Activated B cell treated with CpG ODN at 0.5 μM for 24 hours (primary cell): ENCODE measurements at places on chromosomes 1 and 21.

DNA sequence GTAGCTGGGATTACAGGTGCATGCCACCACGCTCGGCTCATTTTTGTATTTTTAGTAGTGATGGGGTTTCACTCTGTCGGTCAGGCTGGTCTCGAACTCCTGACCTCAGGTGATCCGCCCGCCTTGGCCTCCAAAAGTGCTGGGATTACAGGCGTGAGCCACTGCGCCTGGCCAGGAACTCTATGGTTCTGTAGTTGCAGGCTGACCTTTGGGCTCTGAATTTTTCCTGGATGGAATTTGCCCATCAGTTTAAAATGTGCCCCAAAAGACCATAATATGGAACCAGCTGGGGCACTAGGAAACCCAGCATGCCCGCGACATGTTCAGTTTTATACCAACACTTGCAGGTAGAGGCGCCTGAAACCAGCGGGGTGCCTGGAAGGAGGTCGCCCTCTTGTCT lies 1.6 kb upstream of the SCNN1D start:
- no peak for DNase-seq

GRCh38 chr1:162028726-162029125 lies 5.1 kb upstream of the OLFML2B start:
- DNase-seq, result no peak

DNA sequence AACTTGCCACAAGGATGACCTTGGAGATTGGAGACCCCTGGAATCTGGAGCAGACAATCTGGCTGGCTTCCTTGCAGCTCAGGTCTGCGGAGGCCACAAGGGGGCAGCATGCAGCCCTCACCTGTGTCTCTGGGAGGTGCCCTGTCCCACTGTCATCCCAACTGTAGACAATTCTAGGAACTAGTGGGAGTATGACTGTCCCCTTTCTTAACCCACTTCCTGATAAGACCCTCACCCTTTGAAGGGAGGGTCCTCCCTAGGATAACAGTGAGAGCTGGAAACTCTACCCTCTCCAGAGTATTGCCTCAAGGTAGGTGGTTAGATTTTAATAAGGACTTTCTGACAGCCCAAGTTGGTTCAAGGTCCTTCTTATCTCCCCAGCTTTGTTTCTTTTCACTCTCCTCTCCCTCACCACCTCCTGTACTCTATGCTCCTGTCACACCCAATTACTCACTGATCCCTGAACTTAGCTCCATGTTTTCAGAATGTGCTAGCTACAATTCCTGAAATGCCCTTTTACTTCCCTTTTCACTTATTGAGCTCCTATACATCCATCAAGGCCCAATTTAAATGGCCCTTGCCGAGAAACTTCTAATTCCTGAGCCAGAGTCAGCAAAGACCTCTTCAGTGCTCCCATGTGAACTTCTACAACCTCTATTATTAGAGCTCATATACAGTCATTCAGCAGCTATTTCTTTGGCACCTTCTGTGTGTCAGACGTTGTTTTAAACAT lies 9.2 kb upstream of the KCNQ4 start:
- peak; percentile 53 for DNase-seq

GRCh38 chr1:153801028-153801625 lies 25.9 kb downstream of the SLC27A3 start:
- no peak for DNase-seq

GRCh38 chr1:65921446-65921845 lies 128.8 kb downstream of the PDE4B start:
- no peak for DNase-seq
